ENCODE measurements at places on chromosomes 1 and 21. TPM values are rescaled to one million over a fixed set of nuclear protein-coding genes. Genes with fewer than 3 reads are reported as not detected.
A peak's percentile ranks its signal among the peaks of the same experiment; 100 is the strongest.

GRCh38 chr1:183443011-183443410 is 24.8 kb upstream of the NMNAT2 start:
- DNase-seq, result no peak

DNA sequence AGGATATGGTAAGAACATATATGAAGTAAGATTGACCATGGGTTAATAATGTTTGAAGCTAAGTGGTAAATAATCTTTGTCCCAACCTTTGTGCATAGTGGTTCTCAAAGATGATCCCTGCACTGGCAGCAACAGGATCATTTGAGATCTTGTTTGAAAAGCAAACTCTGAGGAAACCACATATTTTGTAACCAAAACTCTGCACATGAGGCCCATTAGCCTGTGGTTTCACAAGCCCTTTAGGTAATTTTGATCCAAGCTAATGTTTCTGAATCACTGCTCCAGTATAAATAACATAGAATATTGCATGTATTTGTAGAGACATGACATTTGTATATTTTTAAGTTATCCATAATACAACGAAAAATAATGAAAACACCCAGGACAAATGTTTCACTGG is 147.9 kb upstream of the RGS18 start:
- no peak for DNase-seq

DNA sequence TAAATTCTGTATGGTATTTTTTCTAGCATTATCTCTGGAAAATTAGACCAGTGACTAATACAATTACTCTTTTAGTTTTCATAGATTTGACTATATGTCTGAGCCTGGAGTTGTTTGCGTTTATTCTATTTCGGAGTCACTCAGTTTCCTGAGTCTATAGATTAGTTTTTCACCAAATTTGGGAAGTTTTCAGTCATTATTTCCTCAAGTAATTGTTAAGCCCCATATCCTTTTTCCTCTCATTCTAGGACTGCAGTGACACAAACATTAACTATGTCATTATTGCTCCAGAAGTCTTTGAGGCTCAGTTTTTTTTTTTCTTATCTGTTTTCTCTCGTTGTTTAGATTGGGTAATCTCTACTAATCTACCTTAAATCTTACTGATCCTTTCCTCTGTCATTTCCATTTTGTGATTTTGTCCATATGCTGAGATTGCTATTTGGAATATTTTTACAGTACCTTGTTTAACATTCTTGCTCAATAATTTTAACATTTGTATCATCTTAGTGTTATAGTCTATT is 886.2 kb downstream of the LTN1 start:
- DNase-seq, result no peak

- DNase-seq, result no peak
These were observed 25.1 kb upstream of the MROH9 start for GRCh38 chr1:170910273-170910672.

The KRTAP11-1 gene
- not detected for total RNA-seq

- DNase-seq, result peak; percentile 44
These were observed 37.9 kb upstream of the EDEM3 start for GRCh38 chr1:184792450-184792969.

DNA sequence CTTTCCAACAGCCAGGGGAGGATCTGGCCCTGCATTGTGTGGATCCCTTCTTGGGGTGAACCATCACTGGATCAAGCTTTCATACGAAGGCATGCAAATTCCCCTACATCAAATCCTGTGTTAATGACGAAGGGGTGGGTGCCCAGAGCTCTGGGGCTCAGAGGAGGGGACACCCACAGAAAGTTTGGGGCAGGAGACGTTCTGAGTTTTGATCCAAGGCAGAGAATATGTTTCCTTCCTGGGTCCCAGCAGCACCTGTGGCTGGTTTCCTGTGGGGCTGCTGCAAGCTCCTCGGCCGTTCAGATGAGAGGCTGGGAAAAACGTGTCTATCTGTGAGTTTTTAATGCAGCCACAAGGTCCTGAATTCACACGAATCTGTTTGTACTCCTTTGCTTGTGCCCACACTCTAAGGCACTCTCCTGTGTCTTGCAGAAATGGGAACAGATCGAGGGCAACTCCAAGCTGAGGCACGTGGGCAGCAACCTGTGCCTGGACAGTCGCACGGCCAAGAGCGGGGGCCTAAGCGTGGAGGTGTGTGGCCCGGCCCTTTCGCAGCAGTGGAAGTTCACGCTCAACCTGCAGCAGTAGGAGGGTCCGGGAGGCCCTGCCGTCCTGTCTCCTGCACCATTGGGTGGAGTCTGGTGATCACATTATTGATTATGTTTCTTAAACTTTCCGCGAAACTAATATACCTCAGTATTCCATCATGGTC is 147.1 kb downstream of the PGBD5 start:
- DNase-seq, result no peak

DNA sequence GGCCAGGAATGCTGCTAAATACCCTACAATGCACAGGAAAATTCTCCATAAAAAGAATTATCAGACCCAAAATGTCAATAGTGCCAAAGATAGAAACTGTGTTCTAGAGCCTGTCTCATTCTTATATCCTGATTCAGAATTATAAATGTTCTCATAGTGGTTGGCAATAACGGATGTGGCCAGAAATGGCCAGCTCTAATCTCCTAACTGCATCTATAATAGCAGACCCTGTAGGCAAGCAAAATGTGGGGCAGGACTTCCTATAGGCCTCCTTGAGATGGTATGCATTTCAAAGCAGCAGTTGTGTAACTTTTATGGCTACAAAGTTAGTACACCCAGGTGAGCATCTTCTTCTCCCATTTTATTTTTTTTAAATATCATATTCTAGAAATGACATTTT is 95.9 kb upstream of the SGIP1 start:
- DNase-seq, result no peak

The SLC26A9 gene
- not detected for total RNA-seq

- DNase-seq, result no peak
These were observed 204.7 kb downstream of the ST6GALNAC3 start for GRCh38 chr1:76279101-76279748.

The VPS45 gene
- 29.6 TPM for total RNA-seq

GRCh38 chr1:214331827-214332423 is 51.0 kb downstream of the SMYD2 start:
- no peak for DNase-seq

DNA sequence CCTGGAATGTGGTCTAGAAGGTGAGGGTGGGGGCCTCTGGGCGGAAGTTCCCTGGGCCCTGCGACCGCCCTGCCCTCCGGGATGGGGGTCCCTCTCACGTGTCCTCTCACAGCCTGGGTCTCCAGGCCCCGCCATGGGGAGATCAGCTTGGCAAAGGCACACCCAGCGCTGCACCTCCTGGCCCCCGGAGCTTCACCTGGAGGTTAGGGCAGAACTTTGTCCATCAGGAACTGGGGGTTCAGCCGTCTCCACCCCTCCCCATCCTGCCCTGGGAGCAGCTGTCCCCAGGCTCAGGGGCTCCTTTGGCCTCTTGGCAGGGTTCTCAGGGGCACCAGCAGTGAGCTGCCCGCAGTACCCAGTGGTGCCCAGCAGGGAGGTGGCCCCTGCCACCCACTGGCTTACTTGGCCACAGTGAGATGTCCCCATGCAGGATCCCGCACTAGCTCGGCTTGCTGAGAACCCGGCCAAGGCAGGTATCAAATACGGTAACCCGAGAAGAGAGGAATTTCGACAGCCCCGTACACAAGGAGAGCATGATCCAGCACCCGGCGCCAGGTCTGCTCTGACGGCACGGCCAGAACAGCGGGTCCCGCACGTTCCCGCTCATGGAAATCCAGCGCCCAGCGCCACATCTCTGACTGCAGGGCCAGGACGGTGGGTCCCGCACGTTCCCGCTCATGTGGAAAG is 36.7 kb downstream of the RRP1 start:
- DNase-seq, result peak; percentile 41

DNA sequence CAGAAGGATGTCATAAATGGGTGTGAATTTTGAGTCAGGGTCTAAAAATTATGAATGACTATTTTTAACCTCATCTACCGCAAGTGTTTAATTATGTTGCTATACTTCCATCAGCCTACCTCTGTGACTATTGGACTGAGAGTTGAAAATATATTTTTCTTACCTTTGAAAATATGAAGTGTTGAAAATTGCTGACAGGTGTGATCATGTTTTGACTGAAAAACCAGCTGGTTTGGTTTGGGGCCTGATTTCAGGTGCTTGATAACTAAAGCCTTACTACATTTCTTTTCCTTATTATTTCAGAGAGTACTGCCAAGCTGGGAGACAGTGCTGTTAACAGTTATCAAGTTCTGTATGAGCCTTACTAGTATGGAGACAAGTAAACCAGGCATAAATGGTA is 107.2 kb upstream of the DUSP10 start:
- DNase-seq, result no peak

The ICOSLG gene
- 3.4 TPM for total RNA-seq

- no peak for DNase-seq
These were observed 108.6 kb downstream of the CASZ1 start for GRCh38 chr1:10687782-10688408.

The MIER1 gene
- total RNA-seq, result 22.2 TPM

The SCCPDH gene
- 67.4 TPM for total RNA-seq

GRCh38 chr1:83706354-83706938 is 292.5 kb downstream of the TTLL7 start:
- DNase-seq, result no peak

GRCh38 chr1:172790245-172790644 is 131.3 kb downstream of the FASLG start:
- DNase-seq, result no peak

The TDRD10 gene
- 11.4 TPM for total RNA-seq

The FMOD gene
- 95.9 TPM for total RNA-seq

- DNase-seq, result no peak
These were observed 479.9 kb upstream of the PLXNA2 start for GRCh38 chr1:208724079-208724478.

- peak; percentile 49 for DNase-seq
These were observed 20.4 kb downstream of the H3-3A start for GRCh38 chr1:226082959-226083301.

The NRDC gene
- total RNA-seq, result 67.7 TPM

GRCh38 chr1:228323401-228323800 is 83.2 kb downstream of the TRIM11 start:
- no peak for DNase-seq

DNA sequence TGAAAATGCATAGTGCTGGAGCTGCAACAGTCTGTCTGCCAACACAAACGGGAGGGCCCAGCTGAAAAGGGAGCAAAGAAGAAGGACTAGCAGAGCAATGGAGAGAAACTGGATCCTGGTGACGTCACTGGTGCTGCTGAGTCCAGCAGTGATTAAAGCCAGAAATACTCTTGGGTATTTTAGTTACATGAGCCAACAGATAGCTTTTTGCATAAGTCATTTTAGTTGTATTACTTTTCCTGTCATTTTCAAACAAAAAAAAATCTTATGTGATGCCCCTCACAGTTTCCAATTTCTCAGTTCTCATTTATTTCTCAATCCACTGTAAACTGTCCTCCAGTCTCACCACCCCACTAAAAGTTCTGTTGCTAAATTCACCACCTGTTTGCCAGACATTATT is 38.7 kb upstream of the NEK7 start:
- no peak for DNase-seq

DNA sequence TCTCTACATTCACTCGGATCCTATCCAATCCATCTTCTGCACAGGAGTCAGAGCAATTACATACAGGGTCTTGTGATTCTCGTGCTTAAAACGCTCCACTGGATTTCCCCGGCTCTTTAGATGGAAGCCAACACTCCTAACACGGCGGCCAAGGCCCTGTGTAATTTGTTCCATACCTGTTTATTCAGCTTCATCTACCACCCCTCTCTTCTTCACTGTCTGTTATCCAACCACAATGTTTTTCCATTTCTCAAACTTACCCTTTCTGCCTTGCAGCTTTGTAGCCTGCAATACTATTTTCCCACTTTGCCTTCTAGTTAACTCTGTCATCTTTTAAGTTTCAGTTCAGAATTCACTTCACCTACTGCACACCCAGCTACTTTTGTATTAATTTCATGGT is 249.6 kb upstream of the USP25 start:
- no peak for DNase-seq

The RAB3GAP2 gene
- 17.6 TPM for total RNA-seq

GRCh38 chr1:25760871-25761270 is 39.1 kb upstream of the SELENON start:
- no peak for DNase-seq

The KCNA2 gene
- 0.64 TPM for total RNA-seq

The GADD45A gene
- 28.9 TPM for total RNA-seq

The HHIPL2 gene
- not detected for total RNA-seq

The GNG4 gene
- 47.7 TPM for total RNA-seq

GRCh38 chr1:86992861-86993260 is 78.4 kb downstream of the HS2ST1 start:
- no peak for DNase-seq

DNA sequence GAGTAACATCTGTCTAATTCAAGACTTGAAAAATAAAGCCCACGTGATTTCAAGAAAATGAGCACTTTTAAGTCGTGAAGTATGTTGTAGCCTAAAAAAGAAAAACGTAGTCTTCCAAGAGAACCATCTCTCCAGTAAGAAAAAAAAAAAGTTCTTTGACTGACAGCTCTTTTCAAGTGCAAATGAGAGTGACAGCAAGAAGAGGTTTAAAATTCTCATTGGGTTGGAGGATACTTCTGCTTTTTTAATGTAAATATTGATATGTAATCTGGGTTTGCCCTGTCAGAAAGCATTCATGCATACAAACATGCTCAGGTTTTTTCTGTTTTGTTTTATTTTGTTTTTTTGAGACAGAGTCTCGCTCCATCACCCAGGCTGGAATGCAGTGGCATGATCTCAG is 32.3 kb upstream of the PRDM2 start:
- no peak for DNase-seq

- DNase-seq, result no peak
These were observed 156.3 kb downstream of the PAPPA2 start for GRCh38 chr1:176619261-176619660.
